ENCODE measurements at places on chromosomes 6 and 20. TPM values are rescaled to one million over a fixed set of nuclear protein-coding genes. Genes with fewer than 3 reads are reported as not detected.

IL22RA2 gene
- total RNA-seq = not detected

CRISP1 gene
- not detected for total RNA-seq

RAD21L1 gene
- not detected for total RNA-seq

C2 gene
- total RNA-seq = 19.1 TPM

DDX27 gene
- 30.1 TPM for total RNA-seq

ISM1 gene
- 32.1 TPM for total RNA-seq

Measured in articular chondrocyte of knee joint (primary cell).